ENCODE measurements at places on chromosomes 7 and 10. TPM values are rescaled to one million over a fixed set of nuclear protein-coding genes. Genes with fewer than 3 reads are reported as not detected.

DNA sequence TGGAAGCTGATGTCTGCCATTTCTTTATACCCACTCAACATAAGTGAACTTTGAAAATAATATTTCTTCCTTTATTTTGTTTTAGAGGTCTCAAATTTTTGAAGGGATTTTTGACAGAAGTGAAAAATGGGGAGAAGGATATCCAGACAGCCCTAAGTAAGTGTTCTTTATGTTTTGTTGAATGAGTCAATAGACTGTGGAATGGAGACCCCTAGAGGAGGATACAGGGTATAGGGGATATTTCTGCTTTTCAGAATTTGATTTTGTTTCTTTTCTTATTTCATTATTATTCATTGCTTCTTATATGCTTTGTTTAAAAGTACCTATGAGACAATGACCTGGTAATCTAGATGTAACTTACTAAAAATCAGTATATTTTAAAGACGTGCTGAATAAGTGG is 34.4 kb downstream of the PLEKHA8 start:
- DNase-seq, result no peak
- no peak overlapping the region for H3K27ac ChIP-seq
- H3K27me3 ChIP-seq, result no peaks in the 10 kb centered on the region
- H3K4me3 ChIP-seq, result no peak overlapping the region
- no peaks in the 10 kb centered on the region for H3K4me1 ChIP-seq
- H3K36me3 ChIP-seq, result peaks cover 38% of the 10 kb centered on the region

DNA sequence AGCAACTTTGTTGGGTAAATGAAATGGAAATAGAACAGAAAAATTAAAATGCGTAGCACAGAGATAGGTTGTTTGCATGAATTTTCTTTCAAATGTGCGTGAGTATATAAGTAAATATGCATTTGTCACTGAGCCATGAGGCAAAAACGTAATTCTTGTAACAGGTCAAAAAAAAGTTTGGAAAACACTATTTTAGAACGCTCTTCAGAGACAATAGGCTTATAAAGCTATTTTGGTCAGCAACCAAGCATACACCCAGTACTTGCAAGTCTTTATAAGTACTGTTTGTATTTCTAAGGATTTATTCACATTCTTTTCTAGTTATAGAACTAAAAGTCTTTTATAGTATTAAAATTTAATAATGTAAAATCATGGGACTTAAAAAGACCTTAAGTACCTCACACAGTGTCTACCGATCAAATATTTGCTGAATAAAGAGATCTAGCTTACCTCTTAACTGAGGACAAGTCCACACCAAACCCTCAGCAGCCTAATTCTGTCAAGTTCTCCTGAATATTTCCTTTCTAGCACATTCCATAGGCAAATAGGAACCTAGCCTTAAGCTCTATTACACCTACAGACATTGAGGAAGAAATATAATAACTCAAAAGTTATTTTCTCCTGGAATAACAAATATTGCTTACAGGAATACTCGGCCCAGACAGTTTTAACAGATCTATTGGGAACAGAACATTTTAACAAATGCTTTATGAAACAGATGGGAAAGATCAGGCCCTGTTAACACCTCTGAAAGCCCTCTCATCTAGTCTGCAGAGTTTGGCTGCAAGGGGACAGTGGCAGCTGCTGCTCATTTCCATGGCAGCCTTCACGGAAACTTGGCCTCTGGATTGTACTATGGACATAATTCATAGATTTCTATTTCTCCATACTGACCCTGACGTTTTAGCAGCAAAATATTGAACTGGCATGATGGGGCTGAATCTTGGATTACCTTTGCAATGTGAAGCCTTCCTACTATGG is 8.8 kb downstream of the CRPPA start:
- H3K27ac ChIP-seq, result peak overlapping the region; percentile 53
- H3K4me1 ChIP-seq, result peaks cover 2% of the 10 kb centered on the region
- H3K4me3 ChIP-seq, result no peak overlapping the region
- peak; percentile 30 for DNase-seq

The HKDC1 gene
- not detected for total RNA-seq

The CNNM2 gene
- 3.4 TPM for total RNA-seq

The IFIT2 gene
- 30.2 TPM for total RNA-seq

DNA sequence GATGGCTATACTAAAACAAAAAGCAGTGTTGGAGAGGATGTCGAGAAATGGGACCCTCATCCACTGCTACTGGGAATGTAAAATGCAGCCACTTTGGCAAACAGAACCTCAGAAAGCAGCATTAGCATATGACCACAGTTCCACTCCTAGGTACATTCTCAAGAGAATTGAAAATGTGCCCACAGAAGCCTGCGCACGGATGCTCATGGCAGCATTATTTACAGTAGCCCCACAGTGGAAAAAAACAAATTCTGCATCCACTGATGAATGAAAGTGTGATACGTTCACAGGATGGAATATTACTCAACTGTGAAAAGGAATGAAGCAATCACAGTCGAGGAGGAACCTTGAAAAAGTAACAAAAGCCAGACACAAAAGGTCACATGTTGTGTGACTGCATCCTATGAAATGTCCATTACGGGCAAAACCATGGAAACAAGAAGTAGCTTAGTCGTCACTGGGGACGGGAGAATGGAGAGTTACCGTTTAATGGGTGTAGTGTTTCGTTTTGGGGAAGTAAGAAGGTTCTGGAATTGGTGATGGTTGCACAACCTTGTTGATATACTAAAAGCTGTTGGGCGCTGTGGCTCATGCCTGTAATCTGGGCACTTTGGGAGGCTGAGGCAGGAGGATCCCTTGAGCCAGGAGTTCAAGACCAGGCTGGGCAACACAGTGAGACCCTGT is 2.5 kb upstream of the UPK3B start:
- DNase-seq, result no peak
- no peaks in the 10 kb centered on the region for H3K27me3 ChIP-seq
- no peak overlapping the region for H3K27ac ChIP-seq

DNA sequence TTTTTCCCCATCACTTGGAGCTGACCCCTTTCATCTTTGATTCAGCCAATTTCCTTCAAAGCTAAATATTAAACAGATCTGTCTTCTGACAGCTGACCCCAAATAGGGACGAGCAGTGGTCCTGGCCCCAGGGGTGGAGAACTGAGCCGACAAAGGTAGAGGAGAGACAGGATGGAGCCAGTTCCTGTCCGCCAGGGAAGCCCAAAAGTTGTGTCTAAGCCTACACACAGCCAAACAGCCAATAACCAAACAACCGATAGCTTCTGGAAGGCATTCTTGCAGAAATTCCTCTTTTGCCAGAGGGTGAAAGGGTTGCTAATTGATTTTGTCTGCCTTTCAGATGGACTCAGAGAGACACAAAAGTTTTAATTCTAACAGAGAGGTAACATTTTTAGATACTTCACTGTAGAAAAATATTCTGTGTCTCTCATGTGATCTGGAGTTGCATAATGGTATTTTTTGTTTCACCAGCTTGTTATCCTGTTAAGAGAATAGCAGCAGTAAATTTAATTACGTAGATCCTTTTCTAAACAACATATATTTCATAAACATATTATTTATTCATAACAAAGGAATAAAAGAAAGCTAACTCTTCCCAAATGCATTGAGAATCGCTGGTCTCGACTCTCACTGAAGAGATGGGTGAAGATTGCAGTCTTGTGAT is 161.7 kb upstream of the LYZL1 start:
- H3K27ac ChIP-seq, result no peak overlapping the region
- H3K36me3 ChIP-seq, result no peaks in the 10 kb centered on the region
- no peak for DNase-seq
- no peak overlapping the region for H3K4me3 ChIP-seq
- no peaks in the 10 kb centered on the region for H3K4me1 ChIP-seq

DNA sequence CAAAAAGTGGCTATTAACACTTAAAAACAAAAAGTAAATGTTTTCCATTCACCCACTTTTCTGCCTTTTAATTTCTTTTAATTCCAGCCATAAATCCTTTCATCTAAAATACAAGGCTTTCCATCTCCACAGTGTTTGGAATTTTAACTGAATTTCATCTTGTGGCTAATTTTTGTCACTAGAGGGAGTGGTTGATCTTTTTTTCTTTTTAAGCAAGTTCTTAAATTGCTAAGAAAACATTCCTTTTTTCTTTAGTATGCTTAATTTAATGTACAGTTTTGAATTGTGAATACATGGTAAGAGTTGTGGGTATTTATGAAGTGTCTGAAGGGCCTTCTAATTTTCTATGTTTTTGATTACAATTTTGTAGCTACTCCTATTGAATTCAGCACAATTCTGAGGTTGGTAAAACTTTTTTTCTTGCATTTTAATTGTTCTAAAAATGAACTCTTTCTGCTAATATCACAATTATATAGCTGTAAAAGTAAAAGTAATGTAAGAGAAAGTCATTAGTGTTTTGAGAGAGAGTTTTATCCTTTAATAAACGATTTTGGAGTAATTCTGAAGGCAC is 54.9 kb upstream of the ANK3 start:
- H3K36me3 ChIP-seq, result no peaks in the 10 kb centered on the region
- DNase-seq, result no peak
- no peaks in the 10 kb centered on the region for H3K27me3 ChIP-seq
- peaks cover 13% of the 10 kb centered on the region for H3K4me1 ChIP-seq
- no peak overlapping the region for H3K27ac ChIP-seq

DNA sequence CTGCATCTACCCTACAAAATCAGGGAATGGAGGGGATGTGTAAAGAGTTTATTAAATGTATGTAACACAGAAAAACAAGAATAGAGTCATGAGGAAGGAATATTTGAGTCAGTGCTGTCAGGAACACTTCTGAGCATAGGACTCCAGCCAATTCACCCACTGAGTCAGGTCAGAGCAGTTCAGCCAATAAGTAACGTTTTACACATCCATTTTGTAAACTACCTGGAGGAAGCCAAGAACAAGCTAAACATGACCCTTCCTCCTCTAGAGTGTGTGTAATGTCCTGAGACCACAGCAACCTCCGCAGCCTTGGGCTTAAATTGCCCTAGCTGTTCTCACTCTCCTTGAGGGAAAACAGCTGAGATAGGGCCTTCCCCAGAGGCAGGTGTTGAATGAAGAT is 691.5 kb upstream of the LRRN3 start:
- no peak overlapping the region for H3K27ac ChIP-seq
- no peak overlapping the region for H3K4me3 ChIP-seq
- DNase-seq, result no peak
- no peaks in the 10 kb centered on the region for H3K27me3 ChIP-seq
- H3K36me3 ChIP-seq, result no peaks in the 10 kb centered on the region

DNA sequence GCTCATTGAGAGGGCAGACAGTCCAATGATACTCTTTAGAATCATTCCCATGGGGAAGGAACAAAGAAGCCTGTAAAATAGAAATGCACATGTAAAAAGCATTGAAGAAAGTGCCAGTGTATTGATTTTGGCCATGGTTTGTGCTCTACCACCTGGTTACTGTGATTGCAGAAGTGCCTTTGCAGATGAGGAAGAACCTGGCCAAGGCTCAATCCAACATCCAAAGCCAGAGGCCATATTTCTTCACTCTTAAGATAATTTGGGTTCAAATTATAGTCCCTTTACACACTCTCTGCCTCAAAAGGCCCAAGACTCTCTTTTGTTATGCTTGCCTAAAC is 122.1 kb downstream of the EGFR start:
- no peaks in the 10 kb centered on the region for H3K36me3 ChIP-seq
- H3K4me3 ChIP-seq, result no peak overlapping the region
- no peak for DNase-seq
- H3K4me1 ChIP-seq, result peaks cover 10% of the 10 kb centered on the region
- no peaks in the 10 kb centered on the region for H3K27me3 ChIP-seq
- no peak overlapping the region for H3K27ac ChIP-seq

GRCh38 chr7:69837387-69838068 is 239.3 kb downstream of the AUTS2 start:
- no peaks in the 10 kb centered on the region for H3K27me3 ChIP-seq
- H3K36me3 ChIP-seq, result no peaks in the 10 kb centered on the region
- no peaks in the 10 kb centered on the region for H3K4me1 ChIP-seq
- H3K4me3 ChIP-seq, result no peak overlapping the region
- H3K27ac ChIP-seq, result no peak overlapping the region

- no peak for DNase-seq
- no peaks in the 10 kb centered on the region for H3K36me3 ChIP-seq
- peaks cover 2% of the 10 kb centered on the region for H3K4me1 ChIP-seq
- H3K4me3 ChIP-seq, result no peak overlapping the region
- no peaks in the 10 kb centered on the region for H3K27me3 ChIP-seq
These were observed 8.3 kb upstream of the ARHGAP21 start for GRCh38 chr10:24731942-24732341.

GRCh38 chr7:106770191-106770590 is 94.9 kb upstream of the PIK3CG start:
- no peak for DNase-seq
- H3K36me3 ChIP-seq, result no peaks in the 10 kb centered on the region
- no peaks in the 10 kb centered on the region for H3K27me3 ChIP-seq

The LBX1 gene
- not detected for total RNA-seq

DNA sequence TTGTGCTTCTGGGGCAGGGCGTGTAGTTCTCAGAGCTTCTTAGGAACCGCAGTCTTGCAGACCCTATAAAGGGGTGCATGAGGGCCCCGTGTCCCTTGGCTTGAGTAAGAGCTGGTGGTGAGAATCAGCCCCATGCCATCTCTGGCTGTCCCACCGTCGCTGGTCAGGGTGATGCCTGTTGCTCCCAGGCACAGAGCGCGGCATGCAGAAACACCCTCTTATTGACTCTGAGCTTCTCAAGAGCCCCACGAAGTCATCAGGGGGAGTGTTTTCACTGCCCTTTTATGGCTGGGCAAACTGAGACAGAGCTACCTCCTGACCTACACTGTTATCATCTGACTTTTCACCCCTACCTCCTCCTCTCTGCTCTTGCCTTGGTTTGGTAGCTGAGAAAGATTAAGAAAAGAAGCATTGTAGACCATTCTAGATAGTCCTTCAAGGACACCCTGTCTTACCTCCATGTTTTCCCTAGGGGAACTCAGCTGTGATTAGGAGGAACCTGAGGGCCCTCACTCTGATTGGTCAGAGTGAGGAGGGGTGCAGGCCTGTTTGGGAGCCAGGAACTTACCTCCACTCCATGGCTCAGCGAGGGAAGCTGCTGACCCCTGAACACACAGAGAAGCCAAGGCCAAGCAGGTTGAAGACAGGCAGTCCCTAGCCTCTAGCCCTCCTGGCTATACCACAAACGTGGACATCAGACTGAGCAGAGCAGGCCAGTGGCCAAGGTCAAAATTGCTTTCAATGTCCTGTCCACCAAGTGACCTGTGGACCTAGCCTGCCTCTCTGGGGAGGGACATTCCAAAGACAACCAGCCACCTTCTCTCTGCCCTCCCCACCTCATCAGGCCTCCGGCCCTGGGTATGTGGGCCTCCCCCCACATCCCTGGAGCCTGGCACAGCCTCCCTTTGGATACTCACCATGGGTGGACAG is 17.6 kb downstream of the UNC5B start:
- DNase-seq, result peak; percentile 28
- H3K36me3 ChIP-seq, result no peaks in the 10 kb centered on the region
- H3K4me1 ChIP-seq, result peaks cover 46% of the 10 kb centered on the region
- no peak overlapping the region for H3K27ac ChIP-seq
- no peaks in the 10 kb centered on the region for H3K27me3 ChIP-seq

The MACC1 gene
- total RNA-seq, result 0.12 TPM

GRCh38 chr7:125871431-125871830 is 941.8 kb upstream of the POT1 start:
- DNase-seq, result no peak
- H3K27me3 ChIP-seq, result no peaks in the 10 kb centered on the region
- no peaks in the 10 kb centered on the region for H3K36me3 ChIP-seq
- no peak overlapping the region for H3K4me3 ChIP-seq
- H3K4me1 ChIP-seq, result no peaks in the 10 kb centered on the region
- no peak overlapping the region for H3K27ac ChIP-seq

The HOXA3 gene
- total RNA-seq, result 1.2 TPM

The AMPH gene
- 2.0 TPM for total RNA-seq

The GBX1 gene
- total RNA-seq, result 0.29 TPM

- no peaks in the 10 kb centered on the region for H3K36me3 ChIP-seq
- no peak for DNase-seq
- H3K4me3 ChIP-seq, result no peak overlapping the region
- no peak overlapping the region for H3K27ac ChIP-seq
- no peaks in the 10 kb centered on the region for H3K4me1 ChIP-seq
These were observed 57.8 kb downstream of the HHEX start for GRCh38 chr10:92747600-92747999.

All from heart left ventricle (tissue), 16 donors.